KBM-7 (cell line): ENCODE measurements at places on chromosomes 6 and 20.

DNA sequence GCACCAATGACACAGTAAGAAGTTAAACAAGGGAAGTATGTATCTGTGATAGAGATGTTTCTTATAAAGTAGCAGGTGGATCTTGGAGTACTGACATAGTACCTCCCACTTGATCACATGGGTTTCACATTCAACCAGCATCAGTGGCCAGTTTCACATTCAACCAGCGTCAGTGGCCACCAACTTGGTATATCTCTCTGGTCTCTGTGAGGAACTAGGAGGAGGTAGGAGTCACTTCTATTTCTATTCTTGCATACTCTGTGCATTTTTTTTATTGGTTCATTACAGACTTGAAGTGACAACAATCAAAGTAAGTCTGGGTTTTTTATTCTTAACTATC, 200.3 kb upstream of the SIM1 start:
- DNase-seq, result no peak

GRCh38 chr20:29497261-29497671, 1760.2 kb upstream of the DEFB115 start:
- DNase-seq, result no peak

DNA sequence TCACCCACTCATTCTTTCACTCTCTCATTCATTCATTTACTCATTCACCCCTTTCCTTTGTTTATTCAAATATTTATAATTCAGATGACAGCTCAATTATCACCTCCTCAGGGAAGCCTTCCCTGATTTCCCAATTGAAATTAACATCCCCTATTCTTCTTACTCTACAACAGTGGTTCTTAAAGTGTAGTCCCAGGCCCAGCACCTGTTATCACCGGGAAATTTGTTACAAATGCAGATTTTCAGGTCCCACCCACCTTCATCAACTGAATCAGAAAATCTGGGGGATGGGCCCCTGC, 30.3 kb downstream of the KIAA1755 start:
- DNase-seq, result no peak

GRCh38 chr6:52925919-52926792, 16.7 kb upstream of the GSTA3 start:
- no peak for DNase-seq

DNA sequence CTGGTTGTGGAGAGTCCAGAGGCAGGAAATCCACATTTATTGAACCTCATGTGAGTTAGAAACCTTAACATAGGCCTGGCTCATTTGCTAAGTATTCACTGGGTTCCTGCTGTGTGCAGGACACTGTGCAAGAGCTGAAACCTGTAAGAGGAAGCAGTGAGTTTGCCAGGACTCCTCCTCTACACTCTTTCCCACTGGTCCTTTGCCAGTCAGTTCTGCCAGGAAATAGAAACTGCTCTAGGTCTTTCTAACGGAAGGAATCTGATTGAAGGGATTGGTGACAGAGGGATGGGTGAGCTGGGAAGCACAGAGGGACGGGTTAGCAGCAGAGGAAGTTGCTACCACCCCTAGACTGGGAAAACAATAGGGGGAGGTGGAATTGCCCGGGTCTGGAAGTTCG, 234.2 kb upstream of the ECI2 start:
- DNase-seq, result no peak

DNA sequence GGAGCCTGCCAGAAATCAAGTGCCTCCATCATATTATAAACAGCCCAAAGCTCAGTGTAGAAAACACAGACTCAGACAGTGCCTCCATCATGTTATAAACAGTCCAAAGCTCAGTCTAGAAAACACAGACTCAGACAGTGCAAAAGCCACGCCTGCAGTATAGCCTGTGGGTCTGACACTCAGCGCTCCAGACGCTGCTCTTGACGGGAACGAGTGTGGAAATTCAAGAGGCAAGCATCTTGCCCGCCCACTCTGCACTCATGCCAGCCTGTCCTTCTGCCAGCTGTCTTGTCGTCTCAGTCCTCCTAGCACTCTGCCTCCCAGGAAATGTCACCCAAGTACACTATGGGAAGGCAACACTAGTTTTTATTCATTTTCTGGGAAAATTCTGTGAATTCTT, 274.2 kb upstream of the CDH4 start:
- no peak for DNase-seq

DNA sequence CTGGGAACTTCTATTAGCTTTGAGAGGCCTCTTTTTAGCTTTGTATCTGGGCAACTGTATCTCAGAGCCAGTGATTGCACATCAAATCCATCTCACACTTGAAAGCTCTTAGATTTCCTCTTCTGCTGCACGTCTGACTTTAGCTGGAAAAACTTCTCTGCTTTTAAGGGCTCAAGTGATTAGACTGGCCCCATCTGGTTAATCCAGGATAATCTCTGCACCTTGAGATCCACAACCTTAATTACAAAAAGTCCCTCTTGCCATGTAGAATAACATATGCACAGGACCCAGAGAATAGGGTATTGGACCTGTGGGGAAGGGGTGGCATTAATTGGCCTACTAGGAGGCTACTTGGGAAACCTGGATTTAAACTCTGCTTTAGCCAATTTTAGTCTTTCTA, 24.2 kb downstream of the KLHL31 start:
- DNase-seq, result no peak

DNA sequence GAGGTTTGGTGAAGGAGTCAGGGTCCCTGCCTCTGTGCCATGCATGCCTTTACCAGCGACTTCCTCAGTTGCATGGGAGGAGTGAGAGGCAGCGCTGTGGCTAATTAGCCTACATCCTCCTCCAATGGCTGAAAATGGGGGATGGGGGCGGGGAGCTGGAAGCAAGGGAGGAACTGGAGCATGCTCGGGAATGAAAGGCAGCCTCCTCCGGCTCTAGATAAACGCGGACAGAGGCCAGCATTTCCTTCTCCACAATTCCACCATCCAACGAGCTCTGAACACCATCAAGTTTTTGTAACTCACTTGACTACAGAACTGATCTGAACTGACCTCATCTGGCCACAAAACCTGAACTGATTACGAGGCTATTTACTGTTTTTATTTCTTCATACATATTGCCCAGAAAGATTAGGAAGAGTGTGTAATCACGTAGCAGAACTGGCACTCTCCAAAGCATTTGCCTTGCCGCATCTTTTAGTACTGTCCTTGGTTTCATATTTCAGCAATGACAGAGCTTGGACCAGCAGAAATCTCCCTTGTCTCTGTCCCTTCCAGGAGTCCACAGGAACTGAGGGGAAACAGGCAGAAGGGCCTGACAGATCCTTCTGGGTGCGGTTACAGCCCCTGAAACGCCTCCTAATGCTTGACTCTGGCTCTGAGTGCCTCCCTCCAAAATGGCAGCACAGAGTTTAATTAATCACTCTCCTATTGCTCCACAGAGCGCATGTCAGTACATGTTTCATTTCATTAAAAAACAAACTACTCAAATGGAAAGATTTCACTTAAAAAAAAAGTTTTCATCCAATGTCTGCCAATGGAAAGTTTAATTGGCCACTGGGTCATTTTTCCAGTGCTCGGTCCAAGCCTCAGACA, 58.2 kb upstream of the TRAF3IP2 start:
- DNase-seq, result peak; percentile 72

DNA sequence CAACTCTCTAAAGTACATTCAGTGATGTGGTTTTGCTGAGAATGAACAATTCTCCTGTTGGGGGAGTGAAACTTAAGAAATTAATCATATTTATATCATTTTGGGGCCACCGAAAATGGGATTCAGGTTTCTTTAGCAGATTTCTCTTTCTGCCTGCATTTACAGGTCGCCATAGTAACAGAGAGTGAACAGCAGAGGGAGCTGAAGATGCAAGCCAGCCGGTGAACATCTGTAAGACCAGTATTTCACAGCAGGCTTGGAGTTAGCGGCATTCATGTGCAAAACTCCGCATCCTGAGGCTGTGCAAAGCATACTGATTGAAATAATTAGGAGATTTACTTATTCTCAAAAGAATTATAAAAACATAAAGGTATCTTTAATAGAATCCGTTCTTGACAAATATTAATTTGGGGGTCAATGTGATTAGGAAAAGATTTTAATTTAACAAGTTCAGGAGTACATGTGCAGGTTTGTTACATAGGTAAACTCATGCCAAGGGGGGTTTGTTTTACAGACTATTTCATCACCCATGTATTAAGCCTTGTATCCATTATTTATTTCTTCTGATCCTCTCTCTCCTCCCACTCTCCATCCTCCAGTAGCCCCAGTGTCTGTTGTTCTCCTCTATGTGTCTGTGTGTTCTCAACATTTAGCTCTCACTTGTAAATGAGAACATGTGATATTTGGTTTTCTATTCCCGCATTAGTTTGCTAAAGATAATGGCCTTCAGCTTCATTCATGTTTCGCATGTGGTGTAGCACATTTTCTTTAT, 17.8 kb upstream of the HSF2 start:
- peak; percentile 64 for DNase-seq

DNA sequence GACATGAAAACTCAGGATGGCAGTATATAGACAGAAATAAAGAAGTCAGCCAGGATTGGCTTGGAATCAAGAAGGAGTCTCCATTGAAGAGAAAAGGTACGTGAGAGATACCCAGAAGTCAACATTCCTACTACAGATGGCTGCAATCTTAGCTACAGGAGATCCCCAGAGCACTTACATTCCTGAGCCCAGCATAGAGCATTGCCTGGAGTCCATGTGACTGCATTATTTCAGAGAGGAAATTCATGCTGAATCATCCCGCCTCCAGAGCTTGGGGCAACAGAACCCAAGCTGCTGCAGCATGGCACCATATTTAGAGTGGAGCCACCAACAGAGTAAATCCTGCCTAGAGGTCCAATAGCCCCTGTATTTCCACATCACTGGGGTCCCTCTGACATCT, 125.0 kb upstream of the GRIK2 start:
- DNase-seq, result no peak

- no peak for DNase-seq
These were observed 5.2 kb upstream of the TBCC start for GRCh38 chr6:42751055-42751454.

DNA sequence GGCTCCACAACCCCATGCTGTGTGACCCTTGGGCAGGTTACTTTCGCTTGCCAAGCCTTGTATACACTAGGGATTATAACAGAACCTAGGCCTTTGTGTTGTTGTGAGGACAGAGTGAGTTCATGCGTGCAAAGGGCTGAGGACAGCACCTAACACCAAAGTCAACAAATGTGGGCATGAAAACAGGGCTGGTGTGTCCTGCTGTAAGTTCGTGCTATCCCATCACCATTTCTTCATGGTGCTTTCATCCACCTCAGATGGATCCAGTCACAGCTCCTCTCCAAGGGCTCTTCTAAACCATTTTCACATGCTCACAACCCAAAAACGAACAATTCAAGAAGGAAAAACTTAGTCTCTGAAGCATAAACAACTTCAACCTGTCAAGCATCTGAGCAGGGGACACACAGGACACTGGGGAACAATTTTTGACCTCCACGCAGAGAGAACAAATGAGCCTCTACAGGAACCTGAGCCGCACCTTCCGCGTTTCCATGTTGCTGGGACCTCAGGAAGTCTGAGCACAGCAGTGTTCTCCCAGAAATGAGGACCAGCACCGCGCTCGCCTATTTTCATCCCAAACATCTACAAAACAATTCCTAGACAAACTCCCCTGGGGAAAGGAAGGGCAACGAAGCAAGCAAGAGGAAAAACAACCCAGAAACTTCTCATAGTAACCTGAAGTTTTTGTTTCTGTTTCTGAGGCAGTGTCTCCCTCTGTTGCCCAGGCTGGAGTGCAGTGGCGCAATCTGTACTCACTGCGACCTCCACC, 3.1 kb downstream of the LRP11 start:
- no peak for DNase-seq

- no peak for DNase-seq
These were observed 114.9 kb downstream of the CDH26 start for GRCh38 chr20:60073086-60073485.

DNA sequence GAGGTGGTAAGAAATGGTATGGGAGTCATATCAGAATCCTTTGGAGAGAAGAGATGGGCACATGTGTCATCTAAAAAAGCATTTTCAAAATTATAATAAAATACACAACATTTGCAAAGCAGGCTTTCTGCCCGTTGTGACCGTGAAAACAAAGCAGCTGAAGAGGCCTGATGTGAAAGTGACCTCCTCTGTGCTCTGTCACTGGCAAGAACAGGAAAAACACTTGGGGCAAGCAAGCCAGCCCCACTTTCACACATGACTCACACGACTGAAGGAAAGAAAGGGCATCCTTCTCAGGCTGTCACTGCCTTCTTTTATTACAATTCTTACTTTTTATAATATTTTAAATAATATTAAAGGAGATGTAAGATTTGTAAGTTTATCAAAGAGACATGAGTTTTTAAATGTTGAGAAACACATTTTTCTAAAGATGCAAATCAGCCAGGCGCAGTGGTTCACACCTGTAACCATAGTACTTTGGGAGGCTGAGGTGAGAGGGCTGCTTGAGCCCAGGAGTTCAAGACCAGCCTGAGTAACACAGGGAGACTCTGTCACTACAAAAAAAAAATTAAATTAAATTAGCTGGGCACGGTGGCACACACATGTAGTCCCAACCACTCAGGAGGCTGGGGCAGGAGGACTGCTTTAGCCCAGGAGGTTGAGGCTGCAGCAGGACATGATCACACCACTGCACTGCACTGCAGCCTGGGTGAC, 143.7 kb downstream of the BTBD9 start:
- DNase-seq, result no peak

GRCh38 chr6:100455230-100456124, 9.2 kb downstream of the SIM1 start:
- no peak for DNase-seq

DNA sequence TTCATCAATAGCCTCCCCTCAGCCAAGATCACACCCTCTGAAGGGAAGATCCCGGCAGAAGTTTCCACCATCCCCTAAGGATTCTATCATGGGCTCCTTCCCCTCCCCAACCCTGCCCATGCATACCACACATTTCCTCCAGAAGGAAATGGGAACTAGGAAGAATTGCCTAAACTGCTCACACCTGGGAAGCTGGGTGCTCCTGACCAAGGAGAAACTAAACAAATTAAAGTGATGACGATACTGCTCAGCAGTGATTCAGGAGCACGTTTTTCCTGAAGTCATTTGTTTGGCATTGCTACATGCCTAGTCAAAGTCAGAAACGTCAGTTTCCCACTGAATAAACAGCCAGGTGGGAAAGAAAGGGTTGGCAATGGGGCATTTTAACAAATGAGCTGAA, 136.1 kb upstream of the CDYL start:
- no peak for DNase-seq

- no peak for DNase-seq
These were observed 92.4 kb downstream of the GJA10 start for GRCh38 chr6:89986650-89987074.

DNA sequence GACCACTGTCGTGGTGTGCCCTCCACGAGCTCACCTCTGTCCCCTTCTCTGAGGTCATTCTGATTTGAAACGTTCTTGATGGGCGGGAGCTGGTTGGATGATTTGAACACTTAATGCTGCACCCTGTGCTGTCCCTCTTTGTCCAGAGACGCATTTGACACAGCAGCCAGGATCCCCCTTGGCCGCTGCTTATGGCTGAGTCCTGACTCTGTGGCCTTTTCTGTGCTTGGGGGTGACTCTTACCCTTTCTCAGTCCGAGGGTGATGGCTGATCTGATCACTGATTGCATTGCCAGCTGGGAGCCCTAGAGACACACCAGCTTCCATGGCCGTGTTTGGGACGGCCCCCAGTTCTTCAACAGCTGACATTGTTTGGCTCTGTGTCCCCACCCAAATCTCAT, 43.5 kb upstream of the FRMD1 start:
- no peak for DNase-seq
